ENCODE measurements at places on chromosomes 16 and 17.

DNA sequence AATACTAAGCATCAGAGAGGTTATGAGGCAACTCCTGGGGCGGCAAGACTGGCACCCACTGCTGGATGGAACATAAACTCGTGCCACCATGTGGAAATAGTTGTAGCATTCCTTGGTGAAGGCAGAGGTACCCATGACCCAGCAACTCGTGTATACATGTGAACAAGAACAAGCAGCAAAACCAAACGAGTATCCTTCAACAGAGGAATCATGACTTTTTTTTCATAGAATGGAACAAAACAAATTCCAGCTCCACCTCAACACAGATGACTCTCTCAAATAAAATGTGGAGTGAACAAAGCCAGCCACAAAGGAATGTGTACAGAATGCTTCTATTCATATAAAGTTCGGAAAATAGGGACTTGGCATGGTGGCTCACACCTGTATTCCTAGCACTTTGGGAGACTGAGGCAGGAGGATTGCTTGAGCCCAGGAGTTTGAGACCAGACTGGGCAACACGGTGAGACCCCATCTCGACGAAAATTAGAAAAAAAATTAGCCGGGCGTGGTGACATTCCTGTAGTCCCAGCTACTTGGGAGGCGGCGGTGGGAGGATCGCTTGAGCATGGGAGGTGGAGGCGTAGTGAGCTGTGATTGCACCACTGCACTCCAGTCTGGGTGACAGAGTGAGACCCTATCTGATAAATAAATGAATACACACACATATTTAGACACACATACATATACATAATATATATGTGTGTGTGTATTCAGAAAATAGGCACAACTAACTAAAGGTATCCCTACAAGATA lies 35.3 kb downstream of the B9D1 start:
- DNase-seq = peak; percentile 64

DNA sequence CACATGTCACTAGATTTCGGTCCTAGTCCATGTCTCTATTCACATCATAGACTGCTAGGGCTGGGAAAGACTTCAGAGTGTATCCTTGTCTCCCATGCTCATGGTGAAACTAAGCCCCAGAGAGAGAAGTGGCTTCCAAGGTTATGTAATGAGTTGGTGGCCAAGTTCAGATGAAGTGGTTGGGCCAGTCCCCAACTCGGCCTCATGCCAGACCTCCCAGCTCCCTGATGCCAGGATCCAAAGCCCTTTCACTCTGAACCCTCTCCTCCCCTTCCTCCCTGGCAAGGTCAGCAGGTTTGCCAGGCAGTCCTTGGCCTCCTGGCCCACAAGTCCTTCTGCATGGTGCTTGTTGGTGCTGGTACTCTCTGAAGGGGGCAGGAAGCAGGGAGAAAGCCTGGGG lies 189.7 kb downstream of the AXIN2 start:
- DNase-seq = no peak

DNA sequence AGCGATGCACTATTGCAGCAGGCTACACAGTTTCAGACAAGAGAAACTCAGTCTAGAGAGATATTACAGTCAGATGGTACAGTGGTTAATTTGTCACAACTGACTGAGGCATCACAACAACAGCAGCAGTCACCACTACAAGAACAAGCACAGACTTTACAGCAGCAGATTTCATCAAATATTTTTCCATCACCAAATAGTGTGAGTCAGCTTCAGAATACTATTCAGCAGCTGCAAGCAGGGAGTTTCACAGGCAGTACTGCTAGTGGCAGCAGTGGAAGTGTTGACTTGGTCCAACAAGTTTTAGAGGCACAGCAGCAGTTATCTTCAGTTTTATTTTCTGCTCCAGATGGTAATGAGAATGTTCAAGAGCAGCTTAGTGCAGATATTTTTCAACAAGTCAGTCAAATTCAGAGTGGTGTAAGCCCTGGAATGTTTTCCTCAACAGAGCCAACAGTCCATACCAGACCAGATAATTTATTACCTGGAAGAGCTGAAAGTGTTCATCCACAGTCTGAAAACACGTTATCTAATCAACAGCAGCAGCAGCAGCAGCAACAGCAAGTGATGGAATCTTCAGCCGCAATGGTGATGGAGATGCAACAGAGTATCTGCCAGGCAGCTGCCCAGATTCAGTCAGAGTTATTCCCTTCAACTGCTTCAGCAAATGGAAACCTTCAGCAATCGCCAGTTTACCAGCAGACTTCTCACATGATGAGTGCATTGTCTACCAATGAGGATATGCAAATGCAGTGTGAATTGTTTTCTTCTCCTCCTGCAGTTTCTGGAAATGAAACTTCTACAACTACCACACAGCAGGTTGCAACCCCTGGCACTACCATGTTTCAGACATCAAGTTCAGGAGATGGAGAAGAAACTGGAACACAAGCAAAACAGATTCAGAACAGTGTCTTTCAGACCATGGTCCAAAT lies 34.1 kb downstream of the NQO1 start:
- DNase-seq = peak; percentile 57

DNA sequence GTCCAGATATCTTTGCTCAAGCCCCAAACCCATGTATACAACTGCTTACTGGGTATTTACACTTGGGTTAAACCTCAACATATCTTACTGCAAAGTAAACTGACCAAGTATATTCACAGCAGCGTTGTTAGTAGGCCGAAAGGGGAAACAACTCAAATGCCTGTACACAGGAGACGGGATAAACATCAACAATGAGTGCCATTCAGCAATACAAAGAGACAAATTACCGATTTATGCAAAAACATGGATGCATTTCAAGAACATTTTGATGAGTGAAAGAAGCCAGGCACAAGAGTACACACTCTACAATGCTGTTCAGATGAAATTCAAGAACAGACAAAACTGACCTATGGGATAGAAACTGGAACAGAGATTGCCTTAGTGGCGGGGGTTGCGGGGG lies 136.3 kb upstream of the CACNG3 start:
- no peak for DNase-seq

DNA sequence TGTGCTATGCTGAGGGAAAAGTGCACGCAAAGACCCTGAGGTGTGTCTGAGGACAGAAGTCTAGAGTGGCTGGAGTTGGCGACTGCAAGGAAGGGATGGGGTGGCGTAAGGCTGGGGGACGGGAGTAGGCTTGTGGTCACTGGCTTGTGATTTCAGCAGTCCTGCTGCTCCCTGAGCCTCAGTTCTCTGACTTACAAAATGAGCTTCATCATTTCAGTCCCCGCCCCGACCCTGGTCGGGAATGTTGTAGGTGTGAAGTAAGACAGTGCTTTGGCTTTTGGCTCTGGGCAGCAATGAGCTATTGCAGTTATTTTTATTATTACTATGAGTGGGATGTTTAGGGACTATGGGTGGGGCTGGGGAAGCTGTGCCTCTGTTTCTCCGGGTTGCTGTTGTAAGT lies 8.6 kb downstream of the ADGRG1 start:
- DNase-seq = no peak

- DNase-seq = no peak
These were observed 2.6 kb upstream of the AATF start for GRCh38 chr17:36945959-36946725.

- DNase-seq = no peak
These were observed 6.4 kb downstream of the IRF8 start for GRCh38 chr16:85905110-85906095.

- no peak for DNase-seq
These were observed 58.1 kb downstream of the ZDHHC7 start for GRCh38 chr16:84953190-84953746.

DNA sequence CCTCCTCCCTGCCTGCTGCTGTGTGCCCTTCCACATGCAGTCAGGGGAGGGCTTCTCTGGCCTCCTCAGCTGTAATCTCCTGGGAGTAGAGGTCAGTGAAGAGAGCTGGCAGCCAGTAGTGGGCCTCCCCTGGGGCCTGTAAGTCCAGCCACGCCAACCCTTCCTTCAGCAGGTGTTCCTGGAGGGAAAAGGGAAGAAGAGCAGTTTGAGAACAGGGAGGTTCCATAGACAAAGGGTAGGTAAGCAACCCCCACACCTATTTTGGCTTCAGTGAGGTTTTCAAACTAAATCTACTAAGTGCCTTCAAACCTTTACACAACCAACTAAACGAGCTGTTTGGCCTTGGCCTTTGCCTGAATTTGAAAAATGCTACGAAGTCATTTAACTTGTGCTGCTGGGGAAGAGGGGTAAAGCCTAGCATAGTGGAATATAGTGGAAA lies 14.2 kb downstream of the SNF8 start:
- DNase-seq = no peak
